ENCODE measurements at places on chromosomes 5 and 9.

DNA sequence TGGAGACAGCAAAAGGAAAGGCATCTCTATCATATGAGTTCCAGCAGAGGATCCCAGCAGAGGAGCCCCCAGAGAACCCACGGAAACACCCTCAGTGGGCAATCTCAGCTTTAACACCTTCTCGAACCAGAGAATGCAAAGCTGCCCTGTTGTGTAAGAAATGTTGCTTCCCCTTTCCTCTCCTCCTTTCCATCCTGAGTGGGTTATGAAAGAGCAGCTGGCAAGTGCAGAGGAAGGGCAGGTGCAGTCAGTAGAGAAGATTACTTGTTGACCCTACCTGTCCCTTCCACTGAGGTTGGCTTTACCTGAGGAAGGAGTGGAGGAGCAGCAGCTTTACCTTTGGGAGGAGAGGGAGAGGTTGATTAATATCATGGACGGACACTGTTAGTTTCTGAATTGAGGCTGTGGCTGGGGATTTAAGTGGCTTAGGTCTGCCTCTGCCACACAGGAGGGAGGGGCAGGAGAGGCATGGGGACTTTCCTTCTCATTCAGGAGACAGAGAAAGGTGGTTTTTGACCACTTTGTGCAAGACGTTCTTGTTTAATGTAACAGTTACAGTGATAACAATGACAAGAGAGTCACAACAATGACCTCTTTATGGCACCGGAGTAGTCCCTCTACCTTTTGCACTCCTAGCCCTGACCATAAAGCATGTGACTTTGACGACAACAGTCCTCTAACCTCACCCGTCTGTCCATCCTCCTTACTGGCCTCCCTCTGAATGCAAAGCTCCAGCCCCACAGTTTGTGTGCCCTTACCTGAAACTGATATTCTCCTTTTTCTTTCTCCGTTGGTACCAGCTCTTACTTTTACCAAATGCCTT lies 254.8 kb downstream of the NSG2 start:
- DNase-seq = no peak

GRCh38 chr9:132591244-132591643 lies 8.8 kb downstream of the BARHL1 start:
- no peak for DNase-seq

GRCh38 chr5:78766412-78766762 lies 117.8 kb upstream of the LHFPL2 start:
- no peak for DNase-seq

DNA sequence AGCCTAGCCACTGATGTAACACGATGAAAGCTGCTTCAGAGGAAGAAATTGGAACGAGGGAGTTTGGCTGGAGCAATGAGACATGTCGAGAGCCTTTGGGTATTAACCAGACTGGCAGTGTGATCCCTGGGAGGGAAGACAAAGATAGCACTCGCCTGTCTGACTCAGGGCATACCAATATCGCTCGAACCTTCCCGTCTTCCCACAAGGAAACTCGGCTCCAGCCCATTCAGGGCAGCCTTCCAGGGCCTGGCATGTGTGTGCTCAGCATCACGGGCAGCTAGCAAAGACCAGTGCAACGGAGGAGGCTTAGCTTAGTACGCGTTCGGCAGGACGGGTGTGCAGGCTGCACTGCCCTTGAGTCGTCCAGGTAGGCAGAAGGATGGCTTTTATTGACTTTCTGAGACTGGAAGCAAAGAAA lies 356.9 kb upstream of the WWC1 start:
- DNase-seq = no peak

DNA sequence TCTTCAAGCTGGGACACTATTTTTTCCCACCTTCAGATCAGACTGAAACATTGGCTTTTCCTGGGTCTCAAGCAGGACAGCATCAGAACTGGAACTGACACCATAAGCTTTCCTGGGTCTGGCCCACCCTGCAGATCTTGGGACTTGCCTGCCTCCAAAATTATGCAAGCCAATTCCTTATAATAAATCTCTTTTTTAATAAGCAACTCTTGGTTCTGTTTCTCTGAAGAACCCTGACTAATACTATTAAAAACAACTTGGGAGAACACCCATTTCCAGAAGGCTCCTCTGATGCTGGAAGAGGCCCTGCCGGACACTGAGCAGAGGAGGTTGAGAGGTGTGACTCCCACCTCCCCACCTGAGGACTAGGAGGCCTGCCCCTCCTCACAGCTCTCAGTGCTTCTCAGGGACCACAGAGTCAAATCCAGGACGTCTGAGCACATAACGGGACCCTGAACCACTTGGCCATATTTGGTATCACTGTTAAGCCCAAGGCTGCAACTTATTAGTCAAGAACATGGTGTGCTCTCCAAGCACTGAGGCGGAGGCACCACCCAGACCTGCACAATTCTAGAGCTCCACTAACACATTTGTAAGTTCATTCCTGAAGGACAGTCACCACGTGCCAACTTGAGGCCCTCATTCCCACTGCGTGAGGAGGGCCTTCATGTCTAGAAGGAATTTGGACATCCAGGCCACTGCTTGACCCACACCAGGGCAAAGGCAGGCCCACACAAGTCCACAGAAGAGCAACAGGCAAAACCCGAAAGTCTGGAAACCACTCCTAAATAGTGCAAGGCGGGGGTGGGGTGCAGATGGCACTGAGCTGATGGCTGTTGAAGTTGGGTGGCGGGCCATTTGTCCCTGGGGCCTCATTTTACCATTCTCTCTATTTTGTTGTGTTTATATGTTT lies 9.5 kb downstream of the SHC3 start:
- no peak for DNase-seq

GRCh38 chr9:15724016-15724415 lies 171.2 kb downstream of the CCDC171 start:
- DNase-seq = no peak

DNA sequence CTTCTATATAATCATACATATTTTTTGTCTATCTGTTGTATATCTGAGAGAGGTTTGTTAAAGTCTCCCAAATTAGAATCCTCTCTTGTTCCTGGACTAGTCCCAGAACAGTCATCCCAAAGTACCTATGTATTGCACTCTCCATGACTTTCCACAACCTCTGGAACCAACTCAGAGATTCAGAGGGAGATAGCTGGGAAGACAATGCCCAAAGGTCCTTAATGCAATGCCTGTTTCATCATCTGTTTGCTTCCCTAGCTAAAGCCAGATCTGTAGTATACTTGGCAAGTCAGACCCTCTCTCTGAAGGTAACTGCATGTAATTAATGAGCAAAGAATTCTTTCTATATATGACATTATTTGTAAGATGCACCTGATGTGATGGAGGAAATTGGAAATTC lies 89.4 kb downstream of the ZNF474 start:
- no peak for DNase-seq

GRCh38 chr9:83775932-83776331 lies 41.6 kb downstream of the GKAP1 start:
- DNase-seq = no peak

GRCh38 chr9:104765138-104765537 lies 1.2 kb downstream of the NIPSNAP3B start:
- peak; percentile 10 for DNase-seq

DNA sequence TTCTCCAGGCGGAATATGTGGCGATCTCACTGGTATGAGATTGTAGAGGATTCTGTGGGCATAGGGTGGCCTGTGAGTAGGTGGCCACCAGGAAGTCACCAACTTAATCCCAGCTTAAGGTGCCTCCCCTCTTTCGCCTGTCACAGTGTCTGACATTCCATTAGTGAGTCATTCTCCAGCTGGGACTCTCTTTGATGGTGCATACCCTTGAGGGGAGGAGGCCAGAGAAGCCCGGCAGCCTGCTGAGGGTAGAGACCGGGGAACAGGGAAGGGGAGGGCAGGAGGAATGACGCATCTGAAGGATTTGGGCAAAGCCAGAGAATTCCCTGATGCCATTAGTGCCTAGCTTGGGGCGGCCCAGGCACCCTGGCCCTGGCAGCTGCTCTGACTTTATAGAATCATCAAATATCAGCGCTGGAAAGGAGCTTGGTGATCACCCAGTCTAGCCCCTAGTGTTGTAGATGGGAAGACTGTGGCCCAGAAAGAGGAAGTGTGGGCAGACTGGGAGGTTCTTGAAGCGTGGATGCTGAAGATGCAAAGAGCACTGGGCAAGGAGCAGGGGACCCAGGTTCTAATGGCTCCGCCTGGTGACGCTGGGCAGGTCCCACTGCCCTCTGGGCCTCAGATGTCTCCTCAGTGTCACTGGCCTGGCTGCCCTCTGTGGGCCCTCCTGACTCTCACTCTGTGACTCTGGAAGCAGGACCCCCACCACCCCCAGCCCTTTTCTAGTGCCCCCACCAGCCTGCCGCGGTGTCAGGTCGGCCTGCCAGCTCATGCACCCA lies 41.4 kb downstream of the DAB2IP start:
- peak; percentile 39 for DNase-seq

GRCh38 chr5:116455061-116455460 lies 119.6 kb downstream of the SEMA6A start:
- peak; percentile 43 for DNase-seq

GRCh38 chr5:154365823-154366222 lies 80.0 kb upstream of the SAP30L start:
- peak; percentile 13 for DNase-seq

DNA sequence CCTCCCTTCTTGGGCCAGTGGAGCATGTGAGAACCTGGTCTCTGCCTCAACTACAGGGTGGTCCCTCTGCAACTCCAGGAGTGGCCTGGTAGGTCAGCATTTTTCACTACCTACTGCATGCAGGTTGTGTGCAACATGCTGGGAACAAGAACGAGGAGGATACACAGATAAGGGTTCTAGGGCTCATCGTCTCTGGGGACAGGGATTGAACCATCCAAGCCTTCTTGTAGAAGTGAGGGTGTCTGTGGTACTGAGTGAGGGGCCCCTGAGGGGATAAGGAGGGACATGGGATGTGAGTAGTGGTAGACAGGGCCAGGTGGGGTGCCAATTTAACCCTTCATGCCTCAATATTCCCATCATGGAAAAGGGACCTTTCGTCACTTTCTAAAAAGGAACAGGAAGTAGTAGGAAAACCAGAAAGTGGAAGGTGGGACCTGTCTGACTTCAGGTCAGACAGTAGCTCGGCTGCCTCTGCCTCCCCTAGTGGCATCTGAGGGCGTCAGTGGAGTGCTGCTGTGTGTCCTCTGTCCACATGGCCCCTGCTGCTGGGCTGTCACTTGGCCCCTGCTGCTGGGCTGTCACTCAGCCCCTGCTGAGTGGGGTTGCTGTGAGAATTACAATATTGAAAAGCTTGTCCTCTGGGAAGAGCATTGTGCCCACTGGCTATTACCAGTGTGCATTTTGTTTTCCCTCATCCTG lies 48.6 kb upstream of the RNU6ATAC start:
- DNase-seq = peak; percentile 19

DNA sequence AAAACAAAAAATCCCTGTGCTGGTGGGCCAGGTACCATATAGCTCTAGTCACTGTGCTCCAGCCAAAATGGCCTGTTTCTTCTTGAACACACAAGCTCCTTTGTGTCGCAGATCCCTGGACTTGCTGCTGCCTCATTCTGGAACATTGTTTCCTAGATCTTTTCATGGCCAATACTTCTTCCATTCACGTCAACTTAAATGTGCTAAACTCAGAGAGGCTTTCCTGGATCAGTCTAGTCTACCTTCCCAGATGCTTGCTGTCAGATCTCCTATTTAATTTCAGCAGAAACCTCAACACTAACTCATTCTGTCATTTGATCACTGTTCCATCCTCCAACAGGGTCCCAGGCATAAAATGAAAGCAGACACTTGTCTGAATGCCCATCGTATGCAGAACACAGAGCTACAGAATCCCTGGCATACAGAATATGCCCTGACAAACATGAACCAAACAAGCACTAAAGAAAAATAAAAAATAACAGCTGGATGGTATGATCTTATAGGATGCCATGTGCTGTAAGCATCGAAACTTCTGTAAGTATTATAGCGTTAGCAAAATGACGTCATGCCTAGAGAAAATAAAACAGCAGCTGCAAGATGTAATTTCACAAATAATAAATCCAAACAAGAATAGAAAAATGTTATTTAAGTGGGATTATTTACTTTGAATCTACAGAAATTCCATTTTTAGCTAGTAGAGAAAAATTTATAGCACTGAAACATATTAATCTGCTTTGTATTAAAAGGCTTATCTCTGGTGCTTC lies 403.7 kb upstream of the DAP start:
- DNase-seq = no peak

- DNase-seq = no peak
Observed at GRCh38 chr9:112820881-112821280, 69.8 kb downstream of the SLC46A2 start.

GRCh38 chr5:35926389-35927051 lies 11.9 kb downstream of the CAPSL start:
- peak; percentile 81 for DNase-seq

GRCh38 chr9:135014311-135015010 lies 73.0 kb upstream of the OLFM1 start:
- no peak for DNase-seq

DNA sequence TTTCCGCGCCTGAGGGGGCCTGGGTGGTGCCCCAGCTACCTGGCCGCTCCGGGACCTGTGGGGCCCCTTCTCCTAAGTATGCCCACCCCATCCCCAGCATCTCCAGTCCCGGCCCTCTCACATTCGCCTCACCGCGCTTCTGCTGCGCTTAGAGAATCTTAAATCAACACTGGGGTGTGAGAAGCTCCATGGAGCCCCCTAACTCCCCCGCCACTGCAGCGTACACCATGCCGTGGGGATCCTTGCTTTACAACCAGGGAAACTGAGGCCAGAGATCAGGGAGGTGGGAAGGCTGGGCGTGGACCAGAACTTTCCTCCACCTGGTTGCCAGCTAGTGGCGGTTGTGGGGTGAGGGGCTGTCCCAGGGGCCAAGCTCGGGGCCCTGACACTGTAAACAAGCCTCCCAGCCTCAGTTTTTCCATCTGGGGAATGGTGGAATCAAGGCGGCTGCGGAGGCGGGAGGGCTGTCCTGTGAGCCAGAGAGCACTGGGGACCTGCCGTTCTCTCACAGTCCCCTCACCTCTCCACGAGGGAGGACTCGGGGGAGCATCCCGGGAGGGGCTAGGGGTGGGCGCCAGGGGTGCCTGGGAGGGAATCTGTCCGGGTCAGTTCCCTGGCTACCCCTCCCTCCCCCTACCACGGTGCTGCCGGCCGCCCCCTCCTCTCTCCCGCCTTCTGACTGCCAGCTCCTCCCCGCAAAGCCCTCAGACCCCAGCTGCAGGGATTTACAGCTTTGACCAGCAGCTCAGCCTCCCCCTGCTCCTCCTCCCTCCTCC lies 161.2 kb downstream of the C9orf50 start:
- DNase-seq = no peak

DNA sequence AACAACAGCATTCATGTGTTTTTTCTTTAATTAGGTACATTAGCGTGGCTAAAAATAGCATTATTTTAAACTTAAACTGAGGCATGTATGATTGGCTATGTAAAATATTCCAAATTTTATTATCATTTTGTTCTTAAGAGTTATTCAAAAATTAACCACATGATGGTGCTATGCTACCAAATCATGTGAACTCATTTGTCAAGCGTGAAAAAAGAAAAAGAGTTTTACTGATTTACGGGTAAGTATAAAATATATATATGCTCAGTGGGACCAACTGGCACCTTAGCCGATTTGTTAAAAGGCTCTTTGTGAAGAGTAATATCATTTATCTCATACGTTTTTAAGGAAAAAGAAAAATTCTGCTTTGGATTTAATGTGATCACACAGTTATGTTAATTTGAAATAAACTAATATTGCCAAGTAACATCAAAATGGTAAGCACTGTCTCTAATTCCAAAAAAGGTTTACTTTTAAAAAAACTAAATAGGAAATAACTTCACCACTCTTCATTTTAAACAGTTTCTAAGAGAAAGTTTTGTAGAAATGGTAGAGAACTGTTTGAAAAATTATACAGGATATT lies 1042.3 kb downstream of the CDH12 start:
- DNase-seq = peak; percentile 61

- DNase-seq = peak; percentile 25
Observed at GRCh38 chr9:33044677-33045282, 19.7 kb downstream of the DNAJA1 start.

- DNase-seq = no peak
Observed at GRCh38 chr9:110996436-110997220, 41.6 kb downstream of the LPAR1 start.
